ENCODE measurements at places on chromosomes 5 and 9.

DNA sequence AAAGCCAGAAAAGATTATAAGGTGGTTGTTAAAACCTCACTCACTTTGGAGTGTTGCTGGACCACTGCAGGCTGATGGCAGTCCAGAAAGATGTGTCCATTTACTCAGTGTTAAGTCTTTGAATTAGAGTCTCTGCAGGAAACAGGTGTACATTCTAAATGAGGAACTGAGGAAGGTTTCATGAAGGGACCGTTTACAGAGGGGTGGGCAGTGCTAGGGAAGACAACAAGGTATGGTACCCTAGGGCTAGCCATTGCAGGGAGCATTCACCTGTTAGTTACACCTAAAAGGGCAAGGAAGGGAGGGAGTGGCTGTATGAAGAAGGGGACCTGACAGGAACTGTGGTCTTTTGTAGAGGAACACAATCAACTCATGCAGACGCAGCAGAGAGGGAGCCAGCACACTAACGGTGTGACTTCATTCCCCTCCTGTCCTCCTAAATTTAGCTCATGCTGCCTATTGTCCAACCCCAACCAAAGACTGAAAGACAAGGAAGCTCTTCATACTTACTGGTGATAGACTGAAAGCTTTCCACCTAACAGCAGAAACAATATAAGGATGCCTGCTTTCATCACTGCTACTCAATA, 32.2 kb upstream of the PAX5 start:
- no peak for DNase-seq

DNA sequence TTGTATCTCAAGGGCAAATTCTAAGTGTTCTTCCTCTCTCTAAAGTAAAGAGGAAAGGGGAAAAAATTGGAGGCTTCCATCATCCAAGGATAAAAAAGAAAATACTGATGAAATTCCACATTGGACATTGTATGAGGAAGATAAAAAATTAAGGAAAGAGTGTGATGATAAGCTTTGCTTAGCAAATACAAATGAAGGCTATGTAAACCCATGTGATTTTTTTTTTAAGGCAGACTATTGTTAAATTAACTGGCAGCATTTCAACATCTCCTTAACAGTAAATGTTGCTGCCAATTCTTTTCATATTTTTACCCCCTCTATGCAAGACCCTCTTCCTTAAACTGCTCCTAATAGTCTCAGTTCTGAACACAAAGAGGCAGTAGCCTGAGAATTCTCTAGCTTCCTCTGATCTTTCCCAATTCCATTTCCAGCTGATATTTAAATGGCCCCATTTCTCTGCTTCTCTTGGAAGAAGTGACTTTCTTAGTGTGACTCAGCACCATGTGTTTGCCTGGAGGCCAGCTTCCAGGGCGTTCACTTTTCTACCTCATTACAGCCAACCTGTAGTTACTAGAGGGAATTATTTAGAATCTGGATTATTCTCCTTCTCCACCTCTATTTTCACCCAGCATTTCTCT, 159.7 kb downstream of the TLE1 start:
- peak; percentile 58 for DNase-seq

- peak; percentile 79 for DNase-seq
Measured at GRCh38 chr5:35803191-35803651, 53.5 kb upstream of the IL7R start.

- no peak for DNase-seq
Measured at GRCh38 chr9:1869843-1870242, 145.3 kb upstream of the SMARCA2 start.

DNA sequence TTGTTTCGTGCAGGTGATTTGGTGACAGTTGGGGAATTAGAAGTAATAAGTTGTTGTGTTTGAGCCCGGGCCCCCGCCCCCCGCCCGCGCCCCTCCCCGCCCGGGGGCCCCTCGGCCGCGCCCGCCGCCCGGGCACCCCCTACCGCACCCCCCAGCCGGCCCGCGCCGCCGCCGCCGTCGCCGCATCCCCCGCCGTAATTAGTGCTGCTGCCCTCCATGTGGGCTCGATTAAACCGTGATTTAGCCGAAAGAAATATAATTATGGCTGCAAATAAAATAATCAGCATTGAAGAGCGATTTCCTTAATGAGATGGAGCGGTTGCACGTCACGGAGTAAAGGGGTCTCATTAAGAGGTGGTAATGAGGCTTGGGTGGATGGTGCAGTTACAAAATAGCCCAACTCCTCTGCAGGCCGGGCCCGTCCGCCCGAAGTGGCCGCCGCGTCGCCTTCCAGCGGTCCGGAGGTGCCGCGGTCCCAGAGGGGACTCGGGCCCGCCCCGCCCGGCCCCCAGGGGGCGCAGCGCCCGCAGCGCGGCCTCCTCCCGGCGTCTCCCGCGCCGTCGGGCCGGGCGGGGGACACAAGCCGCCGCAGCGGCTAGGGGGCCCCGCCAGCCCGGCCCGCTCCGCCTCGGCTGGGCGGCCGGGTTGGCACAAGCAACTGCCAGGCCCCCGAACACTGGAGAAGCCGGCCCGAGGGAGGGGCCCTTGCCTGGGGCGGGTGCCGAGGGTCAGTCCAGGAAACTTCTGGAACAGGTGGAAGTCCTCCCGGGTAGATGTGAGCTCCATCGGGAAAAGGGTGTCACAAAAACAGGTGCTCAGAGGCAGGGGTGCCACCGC, 6.9 kb upstream of the OTP start:
- DNase-seq = no peak

GRCh38 chr5:15384581-15384980, 115.4 kb upstream of the FBXL7 start:
- no peak for DNase-seq

- DNase-seq = no peak
Measured at GRCh38 chr5:90658620-90659019, 100.0 kb downstream of the ADGRV1 start.
